ENCODE measurements at places on chromosomes 5 and 9. TPM values are rescaled to one million over a fixed set of nuclear protein-coding genes. Genes with fewer than 3 reads are reported as not detected.

DNA sequence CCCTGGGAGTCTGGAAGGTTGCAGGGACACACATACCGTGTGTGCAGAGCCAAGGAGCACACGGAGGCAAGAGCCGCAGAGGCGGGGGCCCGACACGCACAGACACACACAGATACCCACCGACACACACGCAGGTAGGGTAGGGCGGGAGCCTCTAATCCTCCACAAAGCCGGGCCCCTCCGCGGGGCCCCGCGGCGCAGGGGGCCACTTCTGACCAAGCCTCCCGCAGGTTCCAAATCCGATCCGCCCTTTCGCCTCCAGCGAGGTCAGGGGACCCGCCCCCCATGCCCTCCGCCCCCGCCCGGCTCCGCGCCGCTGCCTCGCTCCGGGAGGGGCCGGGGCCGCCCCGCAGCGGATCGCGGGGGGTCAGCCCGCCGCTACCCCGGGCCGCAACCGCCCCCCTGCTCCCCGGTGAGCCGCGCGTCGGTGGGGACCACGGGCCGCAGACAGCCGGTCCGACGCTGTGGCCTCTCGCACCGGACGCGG is 1.4 kb upstream of the LMX1B start:
- DNase-seq: no peak

DNA sequence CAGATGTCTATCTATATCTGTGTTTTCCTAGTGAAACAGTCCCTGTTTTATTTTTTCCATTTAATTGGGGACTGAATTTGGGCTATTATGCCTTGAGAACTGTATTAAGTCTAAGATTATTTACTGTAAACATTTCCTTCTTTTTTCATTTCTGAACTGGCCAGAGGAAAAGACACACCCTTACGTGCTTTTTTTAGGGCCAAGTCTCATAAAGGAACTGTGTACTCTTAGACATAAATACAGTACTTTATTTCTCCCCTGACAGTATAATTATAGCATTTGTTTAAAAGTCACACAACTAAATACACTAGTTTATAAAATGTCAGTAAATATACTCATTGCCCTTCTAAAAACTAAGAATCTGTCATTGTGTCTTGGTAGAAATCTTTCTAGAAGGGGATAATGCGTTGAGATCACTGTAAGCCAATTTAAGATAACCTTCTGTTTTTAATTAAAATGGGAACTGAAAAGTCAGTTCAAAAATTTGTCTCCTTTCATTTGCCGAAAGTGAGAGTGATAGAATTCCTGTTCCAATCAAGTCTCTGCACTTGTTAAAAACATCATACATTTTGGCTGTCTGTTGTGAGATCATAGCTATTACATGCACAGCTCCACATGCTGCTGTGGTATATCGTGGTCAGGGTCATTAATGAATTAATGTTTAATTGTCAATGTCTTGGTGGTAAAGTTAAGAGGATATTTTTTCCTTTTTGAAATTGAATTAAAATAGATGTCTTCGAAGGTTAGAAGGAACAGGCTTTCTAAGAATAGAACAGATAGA is 132.1 kb downstream of the FOCAD start:
- DNase-seq: no peak

- DNase-seq: no peak
Measured at GRCh38 chr9:113617550-113617949, 154.0 kb downstream of the RGS3 start.

The TTC39B gene
- 43.9 TPM for total RNA-seq

DNA sequence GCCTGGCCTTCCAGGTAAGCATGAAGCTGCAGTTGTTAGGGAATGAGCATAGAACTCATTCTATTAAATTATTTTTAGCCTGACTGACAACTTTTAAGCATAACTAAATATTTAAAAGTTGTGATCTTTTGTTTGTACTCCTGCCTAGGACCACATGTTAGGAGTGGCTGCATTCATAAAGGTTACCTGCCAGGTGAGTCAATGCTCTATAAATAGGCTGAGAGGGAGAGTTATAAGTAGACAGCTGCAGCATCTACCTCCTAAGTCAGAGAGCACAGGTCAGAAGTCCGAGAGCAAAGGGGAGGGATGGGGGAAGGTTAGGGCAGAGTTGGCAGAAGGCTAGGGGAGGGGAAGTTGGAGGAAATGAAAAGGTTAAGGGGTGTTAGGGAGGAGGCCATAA is 292.4 kb upstream of the TLE4 start:
- no peak for DNase-seq

DNA sequence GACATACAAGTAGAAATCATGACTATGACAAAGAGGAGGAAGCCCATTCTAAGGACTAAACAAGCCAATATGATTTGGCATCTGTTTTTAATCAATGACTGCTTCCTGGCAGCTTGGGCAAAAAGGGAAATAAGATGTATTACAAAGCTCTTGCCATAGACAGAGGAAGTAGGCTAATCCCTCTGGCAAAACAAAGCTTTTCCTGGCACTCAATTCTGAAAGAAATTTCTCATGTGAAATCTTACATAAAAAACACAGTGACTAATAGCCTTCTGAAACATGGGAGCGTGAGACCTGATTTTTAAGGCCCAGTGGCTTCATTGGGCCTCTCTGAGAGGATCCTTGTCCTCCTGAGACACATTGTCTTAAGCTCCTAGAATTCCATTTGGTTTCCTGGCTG is 93.6 kb downstream of the COL23A1 start:
- no peak for DNase-seq

DNA sequence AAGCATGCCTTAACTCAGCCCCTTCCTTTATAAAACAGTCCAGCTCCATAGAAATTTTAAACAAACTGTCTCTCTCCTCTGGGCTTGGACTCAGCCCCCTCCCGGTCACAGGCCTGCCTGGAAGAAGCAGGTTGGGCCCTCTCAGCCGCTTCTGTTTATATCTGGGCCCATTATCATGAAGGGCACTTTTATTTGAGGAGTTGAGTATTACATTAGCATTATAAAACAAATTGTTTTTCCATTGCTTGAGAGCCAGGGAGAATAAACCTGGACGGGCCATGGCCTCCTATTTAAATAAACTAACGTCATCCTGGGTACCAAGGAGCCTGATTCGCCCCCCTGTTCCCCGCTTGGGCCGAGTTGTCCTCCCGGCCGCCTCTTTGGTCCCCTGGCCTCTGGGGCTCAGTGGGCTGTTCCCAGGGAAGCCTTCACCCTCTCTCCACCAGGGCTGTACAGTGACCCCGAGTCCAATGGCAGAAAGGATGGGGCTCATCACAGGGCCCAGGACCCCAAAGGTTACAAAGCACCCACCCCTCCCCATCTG is 13.2 kb downstream of the IRX2 start:
- no peak for DNase-seq

The CCL21 gene
- total RNA-seq: not detected

DNA sequence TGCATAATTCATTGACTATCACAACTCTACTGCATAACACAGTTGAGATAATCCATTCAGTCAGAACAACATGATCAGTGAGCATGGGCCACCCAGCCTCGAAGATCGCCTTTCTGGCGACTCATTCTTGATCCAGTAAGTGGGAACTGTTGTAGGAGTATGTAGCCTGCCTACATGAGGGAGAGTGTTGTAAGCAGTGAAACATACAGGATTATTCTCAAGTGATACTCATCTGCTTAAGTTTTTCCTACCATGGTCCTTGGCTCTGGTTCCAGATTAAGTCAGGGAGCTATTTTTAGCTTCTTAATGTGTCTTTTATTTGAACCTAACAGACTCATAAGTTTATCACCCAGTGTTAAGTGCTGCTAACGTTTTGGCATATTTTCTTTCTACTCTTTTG is 44.0 kb downstream of the TNPO1 start:
- DNase-seq: no peak

All from naive thymus-derived CD8-positive, alpha-beta T cell (primary cell).